Activated naive CD8-positive, alpha-beta T cell treated with anti-CD3 and anti-CD28 coated beads for 36 hours (primary cell): ENCODE measurements at places on chromosomes 3 and 15.
A peak's percentile ranks its signal among the peaks of the same experiment; 100 is the strongest.

- no peak for DNase-seq
These were observed 235.6 kb downstream of the EDEM1 start for GRCh38 chr3:5423076-5423475.

DNA sequence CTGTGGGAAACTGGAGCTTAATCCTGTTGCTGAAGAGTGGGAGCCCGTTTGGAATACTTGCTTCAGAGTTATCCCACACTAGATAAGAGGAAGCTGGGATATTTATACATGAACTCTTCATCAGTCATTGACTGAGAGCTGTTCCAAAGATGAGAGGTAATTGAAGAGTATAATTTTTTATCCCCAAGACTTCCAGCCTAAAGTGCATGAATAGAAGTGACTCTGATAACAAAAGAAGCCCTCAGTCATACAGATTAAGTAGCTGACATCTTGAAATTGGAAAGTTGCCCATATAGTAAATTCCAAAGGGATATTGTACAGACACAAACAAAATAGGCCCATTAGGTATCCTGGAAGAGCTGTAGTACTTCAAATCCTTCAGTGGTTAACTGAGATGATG lies 268.0 kb downstream of the EPHA3 start:
- DNase-seq: no peak

DNA sequence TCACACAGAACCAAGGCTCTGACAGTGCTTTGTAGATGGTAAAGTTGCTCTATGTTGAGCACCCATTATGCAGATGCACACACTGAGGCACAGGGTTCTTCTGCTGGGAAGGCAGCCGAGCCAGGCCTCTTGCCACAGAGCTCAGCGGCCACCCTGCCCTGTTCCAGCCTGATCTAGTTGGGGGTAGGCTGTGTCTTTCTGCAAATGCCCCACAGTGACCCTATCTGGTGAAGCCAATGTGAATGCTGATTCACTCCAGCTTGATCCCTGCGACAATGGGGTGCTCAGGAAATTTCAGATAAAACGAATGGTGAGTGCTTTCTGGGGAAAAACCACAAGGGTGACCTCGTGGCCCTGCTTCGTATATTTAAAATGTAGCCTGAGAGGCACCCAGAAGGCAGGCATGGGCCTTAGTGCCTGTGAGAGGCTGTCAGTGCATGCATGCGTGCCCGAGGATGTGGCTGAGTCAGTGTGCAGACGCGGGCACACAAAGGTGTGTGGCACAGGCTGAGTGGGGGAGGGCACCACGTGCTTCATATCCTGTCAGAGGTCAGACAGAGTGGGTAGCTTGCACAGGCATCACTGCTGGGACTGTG lies 85.7 kb downstream of the ATP2B2 start:
- DNase-seq: no peak

DNA sequence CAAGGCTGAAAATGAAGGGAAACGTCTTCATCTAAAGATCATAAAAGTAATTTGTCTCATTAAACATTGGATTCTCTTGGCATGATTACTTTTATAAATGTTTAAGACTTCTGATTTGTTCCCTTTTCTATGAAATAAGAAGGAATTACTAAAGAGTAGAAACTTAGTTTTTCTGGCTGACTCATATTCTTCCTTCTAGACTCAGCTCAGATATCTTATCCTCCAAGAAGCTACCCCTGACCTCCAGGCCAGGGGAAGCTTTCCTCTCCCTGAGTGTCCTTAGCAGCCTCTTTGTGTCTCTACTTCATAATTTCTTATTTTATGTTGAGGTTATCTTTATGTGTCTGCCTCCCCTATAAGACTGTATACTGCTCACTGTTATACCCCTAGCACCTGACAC lies 291.9 kb upstream of the STT3B start:
- no peak for DNase-seq

- DNase-seq: no peak
These were observed 173.2 kb upstream of the STAC start for GRCh38 chr3:36206956-36207580.

DNA sequence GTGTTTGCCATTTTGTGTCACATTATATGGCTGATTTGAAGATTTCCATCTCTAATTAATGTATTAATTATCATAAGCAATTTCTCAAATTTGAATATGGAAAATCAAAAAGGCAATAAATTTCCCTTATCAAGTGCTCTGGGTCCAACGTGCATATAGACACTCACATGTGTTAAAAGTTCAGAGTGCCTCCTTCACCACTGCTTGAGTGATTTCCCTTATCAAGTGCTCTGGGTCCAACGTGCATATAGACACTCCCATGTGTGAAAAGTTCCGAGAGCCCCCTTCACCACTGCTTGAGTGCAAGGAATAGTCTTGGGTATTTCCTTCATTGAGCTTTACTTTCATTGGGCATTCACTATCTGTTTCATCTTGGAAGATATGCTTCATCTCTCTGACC lies 421.0 kb upstream of the ZNF717 start:
- DNase-seq: no peak

GRCh38 chr3:45819543-45819942 lies 22.4 kb downstream of the LZTFL1 start:
- DNase-seq: no peak

DNA sequence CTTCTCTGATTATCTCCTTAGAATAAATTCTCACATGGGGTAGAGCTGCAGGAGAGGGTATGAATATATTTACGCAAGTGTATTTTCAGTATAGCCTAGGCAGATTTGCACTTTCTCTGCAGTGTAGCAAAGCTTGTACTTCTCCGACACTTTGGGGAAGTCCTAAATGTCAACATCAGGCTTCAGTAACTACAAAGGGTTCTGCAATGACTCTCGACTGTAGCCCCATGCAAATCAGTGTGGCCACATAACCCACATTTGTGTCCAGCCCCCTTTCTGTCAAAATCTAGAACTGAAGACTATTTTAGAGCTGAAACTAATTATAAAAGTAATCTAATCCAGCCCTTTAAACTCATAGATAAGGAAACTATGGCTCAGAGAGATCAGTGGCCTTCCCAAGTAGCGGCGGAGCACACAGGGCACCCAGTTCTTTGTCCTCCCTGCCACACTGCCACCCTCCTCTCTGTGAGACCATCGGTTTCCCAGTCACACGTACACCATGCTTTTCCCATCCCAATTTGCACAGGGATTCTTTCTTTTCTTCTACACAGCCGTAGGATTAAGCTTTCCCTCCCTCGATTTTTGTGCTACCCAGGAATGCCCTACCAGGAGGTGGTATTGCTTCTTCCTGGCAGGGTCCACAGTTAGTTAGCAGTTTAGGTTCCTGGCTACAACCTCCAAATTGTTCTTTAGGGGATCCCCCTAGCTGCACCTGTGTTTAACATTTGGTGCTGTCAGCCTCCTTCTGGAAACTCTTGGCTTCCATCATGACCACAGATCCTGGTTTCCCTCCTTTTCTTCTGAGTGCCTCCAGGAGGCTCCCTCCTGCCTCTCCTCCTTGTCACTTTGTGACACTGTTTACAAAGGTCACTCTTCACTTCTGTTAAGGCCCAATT lies 22.9 kb downstream of the MRAS start:
- peak; percentile 30 for DNase-seq

- no peak for DNase-seq
These were observed 51.1 kb downstream of the TRIM71 start for GRCh38 chr3:32868719-32869512.

DNA sequence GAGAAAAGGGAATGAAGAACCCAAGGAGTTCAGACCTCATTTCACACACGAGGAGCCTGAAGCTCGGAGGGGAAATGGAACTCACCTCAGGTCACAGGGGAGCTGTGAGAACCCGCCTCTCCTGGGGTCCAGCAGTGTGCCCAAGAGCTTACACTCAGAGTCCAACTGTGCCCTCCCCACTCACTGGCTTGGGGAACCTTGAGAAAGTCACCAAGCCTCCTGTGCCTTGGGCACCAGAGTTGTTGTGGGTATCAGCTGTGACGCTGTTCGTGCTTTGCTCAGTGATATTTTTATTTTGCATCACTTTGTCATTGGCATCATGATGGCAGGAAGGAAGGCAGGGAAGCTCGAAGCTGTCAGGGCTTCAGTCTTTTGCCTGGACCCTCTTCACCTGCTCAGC lies 83.4 kb downstream of the TLE3 start:
- no peak for DNase-seq

DNA sequence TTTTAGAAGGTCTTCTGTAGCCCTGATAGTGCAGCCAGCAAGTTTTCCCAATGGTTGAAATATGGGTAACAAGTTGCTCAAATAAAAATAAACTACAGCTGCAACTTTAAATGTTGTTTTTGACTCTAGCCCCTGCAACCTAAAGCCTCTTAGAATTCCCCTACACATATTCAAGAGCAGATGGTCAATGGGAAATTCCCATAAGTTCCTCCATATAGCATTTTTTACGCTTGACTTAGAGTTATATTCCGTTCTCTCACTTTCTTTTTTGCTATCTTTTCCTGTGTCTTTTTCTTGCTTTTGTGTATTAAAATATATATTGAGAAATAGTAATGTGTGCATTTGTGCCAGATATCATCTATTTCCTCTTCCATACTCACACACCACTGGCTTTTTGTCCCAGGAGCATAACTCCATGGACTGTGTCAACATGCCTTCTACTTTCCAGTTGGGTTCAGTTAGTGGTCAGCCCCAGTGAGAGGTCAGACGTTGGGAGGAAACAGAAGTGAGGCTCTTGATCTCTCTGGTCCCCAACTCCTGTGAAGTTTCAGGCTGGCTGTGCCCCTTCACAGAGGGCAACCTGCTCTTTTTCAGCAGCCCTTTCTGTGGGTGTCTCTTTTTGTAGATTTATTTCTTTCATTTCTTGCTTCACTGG lies 63.3 kb upstream of the TP63 start:
- no peak for DNase-seq

GRCh38 chr15:28936081-28936480 lies 50.3 kb downstream of the APBA2 start:
- DNase-seq: no peak

DNA sequence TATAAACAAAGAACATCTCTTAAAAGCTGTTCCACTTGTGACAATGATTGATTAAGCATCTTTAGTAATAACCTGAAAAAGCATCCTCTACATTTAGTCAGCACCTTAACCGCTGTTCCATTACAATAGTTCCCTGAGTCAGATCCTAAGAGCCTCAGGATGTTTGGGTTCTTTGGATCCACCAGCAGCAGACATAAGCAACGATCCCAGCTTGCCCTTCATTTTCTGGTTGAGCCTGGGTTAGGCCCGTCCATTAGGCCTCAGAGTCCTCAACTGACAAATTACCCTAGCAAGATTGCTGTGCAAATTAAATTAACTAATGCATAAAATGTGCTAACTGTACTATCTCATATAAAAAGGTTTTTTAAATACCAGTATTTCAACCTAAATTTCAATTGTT lies 42.3 kb upstream of the ROBO1 start:
- DNase-seq: no peak

DNA sequence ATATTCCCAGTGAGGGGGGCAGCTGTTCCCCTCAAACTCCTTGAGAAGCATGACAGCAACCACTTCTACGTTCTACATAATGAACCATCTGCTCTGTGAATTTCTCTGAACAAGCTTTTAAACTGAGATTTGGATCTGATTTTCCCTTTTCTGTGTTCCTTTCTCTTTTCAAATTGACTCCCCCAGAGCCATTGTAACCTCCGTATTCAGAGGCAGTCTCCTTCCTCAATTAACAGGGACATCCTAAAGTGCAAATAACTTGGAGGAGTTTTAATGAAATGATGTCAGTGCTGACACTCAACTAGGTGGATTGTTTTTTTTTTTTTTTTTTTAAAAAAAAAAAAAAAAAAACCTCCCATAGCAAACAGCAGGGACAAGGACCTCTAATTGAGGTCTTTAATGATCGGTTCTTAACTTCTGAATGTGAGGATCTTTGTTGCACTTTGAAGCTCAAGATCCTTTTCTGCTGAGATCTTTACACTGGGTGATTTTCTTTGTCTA lies 48.8 kb downstream of the ADAMTS9 start:
- DNase-seq: no peak

- DNase-seq: no peak
These were observed 34.6 kb upstream of the DUSP7 start for GRCh38 chr3:52090933-52091468.

GRCh38 chr3:101938262-101938847 lies 89.0 kb downstream of the NFKBIZ start:
- no peak for DNase-seq

GRCh38 chr15:82571722-82572222 lies 31.5 kb upstream of the RPS17 start:
- no peak for DNase-seq

DNA sequence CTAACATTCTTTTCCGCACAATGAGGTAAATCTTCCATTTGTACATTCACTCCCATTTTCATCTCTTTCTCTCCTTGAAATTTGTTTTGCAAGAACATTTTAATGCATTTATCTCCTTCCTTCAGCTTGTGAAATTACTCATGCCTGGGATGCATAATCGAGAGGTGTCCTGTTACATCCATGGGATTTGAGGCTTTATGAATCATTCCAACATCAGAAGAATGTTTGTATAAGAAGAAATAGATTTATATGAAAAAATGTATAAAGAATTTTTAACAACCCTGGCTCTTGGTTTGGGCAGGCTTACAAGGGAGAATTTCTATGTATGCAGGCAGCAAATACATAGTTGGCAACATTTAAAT lies 93.2 kb upstream of the MBNL1 start:
- DNase-seq: no peak

GRCh38 chr15:40823572-40824343 lies 4.8 kb downstream of the PPP1R14D start:
- no peak for DNase-seq

GRCh38 chr15:58257776-58258325 lies 119.7 kb downstream of the AQP9 start:
- DNase-seq: no peak

DNA sequence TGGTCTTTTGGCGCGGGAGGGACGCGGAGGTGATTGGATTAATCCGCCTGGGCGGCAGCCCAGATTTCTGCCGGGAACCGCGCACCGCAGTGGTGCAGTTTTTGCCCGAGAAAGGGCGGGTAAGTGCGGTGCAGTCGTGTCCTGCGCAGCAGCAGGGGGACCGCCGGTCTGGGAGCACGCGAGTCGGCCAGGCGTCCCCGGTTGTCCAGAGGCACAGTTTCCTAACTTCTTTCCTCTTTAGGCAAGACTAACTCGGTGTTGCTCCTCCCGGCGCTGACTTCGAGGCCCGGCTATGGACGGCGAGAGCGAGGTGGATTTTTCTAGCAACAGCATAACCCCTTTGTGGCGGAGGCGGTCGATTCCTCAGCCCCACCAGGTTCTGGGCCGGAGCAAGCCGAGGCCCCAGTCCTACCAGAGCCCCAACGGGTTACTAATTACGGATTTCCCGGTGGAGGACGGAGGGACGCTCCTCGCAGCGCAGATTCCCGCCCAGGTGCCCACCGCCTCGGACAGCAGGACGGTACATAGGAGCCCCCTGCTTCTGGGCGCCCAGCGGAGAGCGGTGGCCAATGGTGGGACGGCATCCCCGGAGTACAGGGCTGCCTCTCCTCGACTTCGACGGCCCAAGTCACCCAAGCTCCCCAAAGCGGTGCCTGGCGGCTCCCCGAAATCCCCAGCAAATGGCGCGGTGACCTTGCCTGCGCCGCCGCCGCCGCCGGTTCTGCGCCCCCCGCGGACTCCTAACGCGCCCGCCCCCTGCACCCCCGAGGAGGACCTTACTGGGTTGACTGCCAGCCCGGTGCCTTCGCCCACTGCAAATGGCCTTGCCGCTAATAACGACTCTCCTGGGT lies 736 bp downstream of the ARHGEF26 start:
- peak; percentile 24 for DNase-seq
